PC-3 (cell line): ENCODE measurements at places on chromosomes 1 and 21. TPM values are rescaled to one million over a fixed set of nuclear protein-coding genes. Genes with fewer than 3 reads are reported as not detected.

Gene SYTL1
- 26.8 and 34.3 TPM in 2 replicates for total RNA-seq

Gene TAS1R1
- total RNA-seq = not detected in 2 replicates

Gene SPRR2G
- not detected in 2 replicates for total RNA-seq

Gene PRELP
- total RNA-seq = not detected in 2 replicates

Gene SPRR2B
- not detected in 2 replicates for total RNA-seq

Gene FGGY
- 7.4 and 10.1 TPM in 2 replicates for total RNA-seq

Gene CFAP141
- total RNA-seq = not detected in 2 replicates

Gene BPNT1
- 40.7 and 49.7 TPM in 2 replicates for total RNA-seq

Gene LRP8
- total RNA-seq = 54.4 and 77.3 TPM in 2 replicates

Gene PUM1
- 43.3 and 50.7 TPM in 2 replicates for total RNA-seq

Gene ATF6
- total RNA-seq = 19.2 and 19.7 TPM in 2 replicates
